Stimulated activated CD4-positive, alpha-beta T cell treated with anti-CD3 and anti-CD28 coated beads, Interleukin-1b, Interleukin-23, amount 100 ng/mL, for 1 hour (primary cell): ENCODE measurements at places on chromosomes 4 and X.

GRCh38 chr4:8653326-8654000, 60.9 kb downstream of the CPZ start:
- DNase-seq: no peak

DNA sequence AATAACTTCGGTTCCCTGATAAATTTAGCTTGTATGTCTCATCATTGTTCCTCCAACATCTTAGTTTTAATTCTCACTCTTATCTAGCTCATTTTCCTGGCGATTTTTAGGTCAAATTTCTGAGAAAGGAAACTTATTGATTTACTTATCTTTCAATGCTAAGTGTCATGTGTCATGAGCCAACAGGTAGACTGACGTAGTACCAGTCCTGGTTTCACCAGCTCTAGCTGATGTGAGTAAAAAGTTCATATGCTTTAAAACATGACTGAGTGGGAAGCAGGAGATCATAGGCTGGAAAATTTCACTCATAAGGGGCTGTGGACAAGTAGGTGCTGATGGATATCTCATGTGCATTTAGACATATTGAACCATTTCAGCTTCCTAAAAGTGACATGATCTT, 441.7 kb upstream of the NR3C2 start:
- no peak for DNase-seq

GRCh38 chr4:151169223-151169622, 69.8 kb downstream of the RPS3A start:
- DNase-seq: no peak

GRCh38 chrX:40205471-40205870, 107.7 kb upstream of the BCOR start:
- no peak for DNase-seq

DNA sequence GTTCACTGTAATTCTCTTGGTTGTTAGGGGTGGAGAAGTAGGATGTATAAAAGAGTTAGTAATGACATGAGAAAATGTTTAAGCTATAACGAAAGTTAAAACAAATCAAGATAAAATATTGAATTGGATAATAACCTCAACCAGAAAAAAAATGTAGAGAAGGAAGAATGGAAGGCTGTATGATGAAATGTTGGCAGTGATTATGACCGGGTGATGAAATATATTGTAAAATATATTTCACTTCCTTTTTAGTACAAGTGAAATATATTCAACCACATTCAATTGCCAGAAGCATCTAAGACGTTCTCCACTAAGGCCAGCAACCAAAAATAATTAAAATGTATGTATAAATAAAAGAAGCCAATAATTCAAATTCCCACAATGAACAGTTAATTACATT, 309.3 kb upstream of the FGF13 start:
- no peak for DNase-seq
